T-helper 22 cell (primary cell): ENCODE measurements at places on chromosomes 12 and 14.

- DNase-seq: no peak
These were observed 103.4 kb upstream of the MAP1LC3B2 start for GRCh38 chr12:116455540-116456329.

- no peak for DNase-seq
These were observed 99.2 kb upstream of the SCAF11 start for GRCh38 chr12:46089414-46090162.

DNA sequence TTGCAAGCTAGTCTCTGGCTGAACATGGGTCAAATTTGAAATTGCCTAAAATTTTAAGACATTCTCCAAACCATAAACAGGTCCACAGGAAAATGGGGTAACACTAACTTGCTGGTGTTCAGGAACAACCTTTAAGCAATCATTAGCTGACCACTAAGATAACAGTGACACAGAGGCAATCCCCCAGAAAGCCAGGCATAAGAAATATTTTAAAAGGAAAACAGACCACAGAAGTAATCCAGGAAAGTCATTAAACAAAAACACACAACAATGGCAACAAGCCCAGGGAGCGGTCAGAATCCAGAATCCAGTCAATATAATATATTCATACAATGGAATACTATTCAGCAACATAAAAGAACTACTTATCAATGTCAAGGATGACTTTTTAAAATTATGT lies 59.1 kb downstream of the LRP6 start:
- no peak for DNase-seq

DNA sequence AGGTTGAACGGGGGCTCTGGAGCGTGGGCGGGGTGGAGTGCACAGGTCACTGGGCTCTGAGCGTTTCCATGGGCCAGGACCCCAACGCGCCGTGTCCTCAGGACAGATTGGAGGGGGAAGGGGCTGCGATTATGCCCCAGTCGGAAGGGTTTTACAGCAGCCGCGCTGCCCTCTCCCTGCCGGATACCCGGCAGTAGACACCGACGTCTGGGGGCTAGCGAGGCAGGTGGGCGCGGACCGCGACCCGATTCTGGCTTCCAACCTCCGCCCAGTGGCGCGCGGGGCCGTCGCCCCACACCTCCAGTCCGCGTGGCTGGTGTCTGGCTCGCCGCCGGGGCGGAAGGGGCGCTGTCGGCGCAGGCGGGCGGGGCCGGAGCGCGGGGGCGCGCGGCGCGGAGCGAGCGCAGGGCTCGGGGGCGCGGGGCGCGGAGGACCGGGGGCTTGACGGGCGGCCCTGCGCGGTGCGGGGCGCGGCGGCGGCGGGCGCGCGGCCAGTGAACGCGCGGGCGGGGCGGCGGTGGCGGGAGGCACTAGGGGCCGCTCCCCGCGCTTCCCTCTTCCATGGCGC lies 2.4 kb upstream of the KIF26A start:
- DNase-seq: no peak

DNA sequence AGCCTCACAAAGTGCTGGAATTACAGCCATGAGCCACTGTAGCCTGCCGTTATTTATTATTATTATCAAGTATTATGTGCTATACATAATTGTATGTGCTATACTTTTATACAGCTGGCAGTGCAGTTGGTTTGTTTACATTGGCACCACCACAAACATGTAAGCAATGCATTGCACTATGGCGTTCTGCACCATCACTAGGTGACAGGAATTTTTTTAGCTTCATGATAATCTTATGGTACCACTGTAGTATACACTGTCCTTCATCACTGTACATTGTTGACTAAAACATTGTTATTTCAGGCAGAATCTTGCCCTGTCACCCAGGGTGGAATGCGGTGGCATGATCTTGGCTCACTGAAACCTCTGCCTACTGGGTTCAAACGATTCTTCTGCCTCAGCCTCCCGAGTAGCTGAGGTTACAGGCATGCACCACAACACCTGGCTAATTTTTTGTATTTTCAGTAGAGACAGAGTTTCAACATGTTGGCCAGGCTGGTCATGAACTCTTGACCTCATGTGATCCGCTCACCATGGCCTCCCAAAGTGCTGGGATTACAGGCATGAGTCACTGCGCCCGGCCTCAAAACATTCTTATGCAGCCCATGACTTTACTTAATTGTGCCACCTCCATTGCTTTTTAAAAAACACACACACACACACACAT lies 17.1 kb downstream of the MRPL42 start:
- DNase-seq: no peak

GRCh38 chr14:81523016-81523415 lies 10.6 kb downstream of the SEL1L start:
- DNase-seq: no peak

- DNase-seq: no peak
These were observed 17.5 kb upstream of the BICD1 start for GRCh38 chr12:32089156-32089555.

GRCh38 chr14:101821528-101821927 lies 60.0 kb downstream of the PPP2R5C start:
- DNase-seq: peak; percentile 57

DNA sequence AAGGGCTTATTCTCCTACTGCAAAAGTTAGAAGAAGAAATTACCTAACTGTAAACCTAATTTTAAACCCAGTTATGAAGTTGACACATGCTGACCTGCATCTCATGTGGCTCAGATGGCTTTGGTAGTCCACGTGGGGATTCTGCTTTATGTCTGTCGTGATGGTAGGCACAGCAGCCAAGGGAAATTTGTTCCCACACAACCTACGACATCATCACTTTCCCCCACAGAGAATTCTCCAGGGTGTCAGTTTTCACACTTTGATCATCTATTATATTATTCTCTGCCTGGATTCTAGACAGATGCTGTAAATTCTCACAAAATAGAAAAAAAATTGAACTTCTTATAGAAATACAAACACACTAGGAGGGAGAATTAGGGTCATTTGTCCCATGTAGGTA lies 70.6 kb downstream of the PTHLH start:
- DNase-seq: no peak

DNA sequence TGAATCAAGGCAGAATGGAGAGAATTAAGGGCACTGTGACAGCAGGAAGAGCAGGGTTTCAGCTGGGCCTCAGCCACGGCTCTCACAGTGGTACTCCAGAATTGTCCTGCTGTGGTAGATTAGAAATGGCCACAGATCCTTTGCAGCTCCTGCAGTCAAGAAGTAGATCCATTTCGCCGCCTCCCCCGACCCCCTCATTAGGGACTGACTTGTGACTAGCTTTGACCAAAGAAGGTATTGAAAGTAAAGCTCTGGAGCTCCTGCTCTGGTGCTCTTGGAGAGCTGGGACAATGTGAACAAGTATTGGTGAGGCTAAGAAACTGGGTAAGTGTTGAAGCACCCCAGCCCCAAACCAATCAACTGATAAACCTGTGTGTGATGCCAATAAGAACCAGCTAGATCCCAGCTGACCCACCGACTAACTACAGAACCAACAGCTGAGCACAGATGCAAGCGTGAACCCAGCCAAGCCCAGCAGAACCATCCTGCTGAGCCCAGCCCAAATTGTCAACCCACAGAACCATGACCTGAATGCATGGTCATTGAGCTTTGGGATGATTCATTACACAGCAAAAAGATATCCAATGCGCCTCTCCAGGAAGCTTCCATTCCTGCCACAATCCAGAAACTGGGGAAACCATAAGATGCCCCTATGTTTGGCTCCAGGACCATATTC lies 50.7 kb downstream of the JAG2 start:
- DNase-seq: no peak

DNA sequence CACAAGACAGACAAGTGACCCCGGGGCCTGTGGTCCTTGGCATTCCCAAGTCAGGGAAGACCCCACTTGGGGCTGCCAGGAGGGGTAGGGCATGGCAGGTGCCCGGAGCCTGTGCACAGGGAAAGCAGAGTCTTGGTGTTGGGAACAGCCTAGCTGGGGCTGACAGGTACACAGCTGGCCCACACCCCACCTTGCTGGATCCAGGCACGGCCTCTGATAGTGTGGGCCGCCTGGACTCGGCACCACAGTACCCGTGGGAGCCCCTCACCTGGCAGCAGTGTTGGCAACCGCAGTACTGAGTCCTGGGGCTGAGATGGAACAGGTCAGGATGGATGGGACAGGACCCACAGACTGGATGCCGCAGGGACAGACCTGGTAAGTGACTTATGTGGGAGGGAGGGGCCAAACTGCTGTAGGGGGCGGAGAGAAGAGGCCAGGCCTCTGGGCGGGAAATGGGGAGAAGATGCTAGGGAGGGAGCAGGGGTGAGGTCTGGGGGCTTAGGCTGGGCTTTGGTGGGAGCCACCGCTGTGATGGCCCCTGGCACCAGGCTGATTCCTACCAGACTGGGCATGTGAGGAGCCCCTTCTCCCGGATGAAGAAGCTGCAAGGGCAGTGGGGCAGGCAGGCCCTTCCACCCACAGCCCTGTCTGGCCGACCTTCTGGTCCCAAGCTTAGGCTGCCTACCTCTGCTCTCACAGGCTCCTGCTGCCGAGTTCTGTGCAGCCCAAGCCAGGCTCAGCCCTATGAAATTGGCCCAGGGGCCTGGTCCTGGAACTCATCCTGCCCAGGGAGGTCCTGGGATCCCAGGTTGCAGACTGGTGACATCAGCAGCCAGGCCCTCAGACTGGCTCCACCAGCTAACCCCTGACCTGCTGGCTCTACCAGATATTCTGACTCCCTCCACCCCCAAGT lies at the start of gene TGM1:
TSS of gene TGM1 (minus strand) at position 357 of the 913 bp plus-strand sequence. CDS start 825 bp downstream, outside the sequence.
- DNase-seq: no peak

DNA sequence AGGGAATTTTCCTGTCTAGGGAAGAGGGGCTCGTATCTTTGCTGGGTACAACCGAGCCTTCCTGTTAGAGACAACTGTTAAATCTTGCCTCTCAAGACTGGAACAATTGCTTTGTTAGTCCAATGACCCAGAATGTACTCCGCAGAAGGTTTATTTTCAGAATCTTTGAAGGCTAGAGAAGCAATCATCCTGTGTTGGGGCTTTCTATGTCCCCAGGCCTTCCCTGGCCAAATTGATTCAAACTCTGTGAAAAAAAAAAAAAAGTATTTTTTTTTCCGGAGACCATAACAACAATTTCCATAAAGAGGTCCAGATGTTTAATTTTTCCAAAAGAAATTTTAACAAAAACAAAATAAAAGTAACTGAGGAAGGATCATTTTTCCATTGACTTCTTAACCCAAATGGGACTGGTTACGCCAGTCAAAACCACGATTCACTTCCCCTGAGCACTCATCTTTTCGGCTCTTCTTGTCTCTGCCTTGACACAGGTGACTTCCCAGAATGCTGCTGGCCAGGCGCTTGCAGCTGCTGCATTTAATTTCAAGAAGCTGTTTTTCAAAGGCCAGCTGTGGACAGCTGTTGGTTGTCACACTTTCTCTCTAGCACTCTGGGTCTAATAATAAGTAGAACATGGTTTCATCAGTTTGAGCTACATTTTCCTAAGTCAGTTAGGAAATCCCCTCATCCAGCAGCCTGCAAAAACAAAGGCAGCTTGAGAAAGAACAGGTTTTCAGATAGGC lies 81.6 kb upstream of the MANSC4 start:
- DNase-seq: no peak

DNA sequence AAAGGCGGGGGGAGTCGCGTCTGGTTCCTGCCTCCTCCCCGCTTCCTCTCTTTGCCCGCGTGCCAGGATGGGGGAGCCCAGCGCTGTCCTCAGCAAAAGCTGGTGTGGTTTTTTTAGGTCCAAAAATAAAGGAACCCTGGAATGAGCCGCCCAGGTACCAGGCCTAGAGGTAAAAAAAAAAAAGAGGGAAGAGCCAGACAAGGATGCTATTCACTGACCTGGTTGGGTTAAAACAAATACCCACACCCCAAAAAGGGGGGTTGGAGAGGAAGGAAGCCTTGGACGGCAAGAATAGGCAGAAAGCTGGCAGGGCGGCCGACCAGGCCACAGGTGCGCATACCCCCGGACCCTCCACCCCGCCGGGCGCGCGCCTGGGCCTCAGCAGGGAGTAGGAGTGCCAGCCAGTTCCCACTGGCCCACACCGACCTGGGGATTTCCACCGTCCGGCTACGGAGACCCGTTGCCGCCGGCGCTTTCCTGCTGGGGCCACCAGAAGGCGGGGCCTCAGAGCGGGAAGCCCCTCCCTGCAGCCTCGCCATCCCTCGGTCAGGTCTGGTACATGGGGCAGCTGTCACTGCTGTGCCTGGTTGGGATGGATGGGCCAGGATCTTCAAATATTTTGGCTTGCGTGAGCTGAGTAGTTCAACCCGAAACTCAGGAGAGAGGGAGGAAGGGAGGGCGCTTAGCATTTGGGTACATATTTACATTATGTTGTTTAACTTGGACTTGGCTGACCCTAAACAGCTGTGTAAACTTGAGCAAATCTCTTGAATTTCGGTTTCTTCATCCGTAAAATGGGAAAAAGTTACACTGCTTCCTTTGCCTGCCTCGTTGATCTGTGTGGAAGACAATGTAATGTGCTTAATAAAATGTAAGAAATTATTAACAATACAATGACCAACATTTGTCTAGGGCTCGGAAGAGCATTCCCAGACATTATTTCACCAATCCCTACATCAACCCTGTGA lies 5.4 kb upstream of the IRF2BPL start:
- DNase-seq: peak; percentile 84

GRCh38 chr12:78035901-78036606 lies 205.4 kb downstream of the NAV3 start:
- no peak for DNase-seq

DNA sequence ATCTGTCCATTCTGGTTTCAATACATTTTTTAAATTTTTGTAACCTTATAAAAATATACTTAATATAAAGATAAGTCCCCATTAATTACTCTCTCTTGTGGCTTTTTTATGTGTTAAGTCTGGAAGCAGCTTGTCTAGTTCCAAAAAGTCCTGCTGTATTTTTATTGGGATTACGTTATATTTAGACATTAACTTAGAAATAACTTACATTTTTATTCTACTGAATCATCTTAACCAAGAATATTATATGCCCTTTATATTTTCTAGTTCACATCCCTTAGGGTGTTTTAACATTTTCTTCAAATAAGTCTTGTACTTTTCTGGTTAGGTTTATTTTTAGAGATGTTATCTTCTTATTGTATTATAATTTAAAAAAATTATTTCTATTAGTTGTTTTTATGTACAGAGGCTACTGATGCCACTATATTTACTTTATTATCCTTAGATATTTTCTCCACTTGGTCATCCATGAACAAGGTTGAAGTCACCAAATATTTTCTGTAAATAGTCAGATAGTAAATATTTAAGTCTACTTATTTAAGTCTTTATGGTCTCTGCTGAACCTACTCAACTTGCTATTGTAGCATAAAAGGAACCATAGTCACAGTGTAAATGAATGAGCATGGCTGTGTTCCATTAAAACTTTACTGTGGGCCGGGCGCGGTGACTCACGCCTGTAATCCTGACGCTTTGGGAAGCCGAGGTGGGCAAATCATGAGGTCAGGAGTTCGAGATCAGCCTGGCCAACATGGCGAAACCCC lies 132.4 kb upstream of the NEDD1 start:
- DNase-seq: no peak

DNA sequence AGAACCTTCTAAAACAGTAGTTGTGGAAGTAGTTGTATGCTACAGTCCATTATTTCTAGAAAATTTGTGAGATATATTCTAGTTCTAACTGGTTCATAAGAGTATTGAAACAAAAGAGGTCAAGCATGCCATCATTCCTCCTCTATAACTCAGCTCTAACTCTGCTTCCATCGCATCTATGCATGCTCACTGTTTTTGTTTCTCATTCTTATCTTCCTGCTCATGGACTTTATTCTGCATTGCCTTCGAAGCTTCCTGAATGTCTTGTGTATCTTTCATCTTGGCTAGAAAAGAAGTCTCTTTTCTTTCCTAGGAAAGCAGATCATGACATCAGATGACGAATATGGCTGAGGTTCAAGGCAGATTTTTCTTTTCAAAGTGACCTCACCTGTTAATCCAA lies 402 bp downstream of the LMNTD1 start:
- DNase-seq: no peak

- no peak for DNase-seq
These were observed 20.9 kb downstream of the PUS7L start for GRCh38 chr12:43737646-43738045.
